ENCODE measurements at places on chromosomes 11 and 22.

- no peak for DNase-seq
Observed at GRCh38 chr11:39542460-39542859, 1917.0 kb downstream of the LRRC4C start.

DNA sequence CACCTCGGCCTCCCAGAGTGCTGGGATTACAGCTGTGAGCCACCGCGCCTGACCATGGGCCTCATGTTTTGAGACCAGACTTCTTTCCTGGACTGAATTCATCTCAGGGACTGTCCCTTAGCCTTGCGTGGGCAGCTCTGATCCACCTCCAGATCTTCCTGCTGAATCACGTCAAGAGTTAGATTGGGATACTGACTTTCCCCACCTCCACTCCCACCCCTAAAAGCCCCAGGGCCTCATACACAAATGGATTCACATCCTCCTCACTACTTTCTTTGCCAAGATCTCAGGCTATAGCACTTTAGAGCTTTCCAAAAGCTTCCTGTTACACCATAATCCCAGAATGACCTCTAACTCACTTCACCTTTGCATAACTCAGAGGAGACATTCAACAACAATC is 12.1 kb downstream of the CCDC87 start:
- DNase-seq: no peak

DNA sequence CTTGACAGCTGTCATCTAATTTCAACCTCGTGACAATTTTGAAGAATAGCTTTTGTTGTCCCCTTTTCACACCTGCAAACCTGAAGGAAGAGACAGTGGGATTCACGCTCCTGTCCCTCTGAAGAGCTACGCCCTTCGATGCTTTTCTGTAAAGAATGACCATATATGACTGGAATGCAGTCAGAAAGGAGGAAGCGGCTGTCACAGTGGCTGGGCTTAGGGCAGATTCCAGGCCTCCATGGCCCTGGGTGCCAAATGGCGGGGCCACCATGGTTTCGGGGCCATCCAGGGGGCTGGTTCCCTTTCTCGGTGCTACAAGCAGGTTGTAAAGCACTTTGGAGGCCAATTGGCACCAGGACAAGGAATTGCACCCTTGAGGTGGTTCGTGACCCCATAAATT is 22.2 kb upstream of the FGF19 start:
- no peak for DNase-seq

- DNase-seq: no peak
Observed at GRCh38 chr22:49655168-49655812, 172.4 kb downstream of the BRD1 start.

DNA sequence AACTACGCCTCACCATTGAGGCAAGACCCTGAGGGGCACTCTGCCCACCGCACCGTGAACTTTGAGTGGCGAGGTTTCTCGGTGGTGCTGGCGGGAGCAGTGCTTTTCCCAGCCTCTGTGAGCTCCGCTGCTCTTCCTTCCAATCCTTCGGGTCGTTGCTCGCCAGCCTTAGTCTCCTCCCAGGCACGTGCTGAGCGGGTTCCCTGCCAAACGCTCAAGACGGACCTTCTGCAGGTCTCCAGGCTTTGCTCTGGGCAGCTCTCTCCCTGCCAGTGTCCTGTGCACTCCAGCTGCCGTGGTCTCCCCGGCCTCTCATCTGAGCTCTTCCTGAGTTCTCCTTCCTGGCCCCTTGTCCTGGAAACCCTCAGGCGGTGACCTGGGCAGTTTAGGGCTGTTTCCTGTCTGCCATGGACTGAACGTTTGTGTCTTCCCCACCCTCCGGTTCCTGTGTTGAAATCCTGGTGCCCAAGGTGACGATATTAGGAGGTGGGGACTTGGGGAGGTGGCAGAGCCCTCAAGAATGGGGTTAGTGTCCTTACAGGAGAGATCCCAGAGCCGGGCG is 11.2 kb upstream of the MUC6 start:
- DNase-seq: no peak

- DNase-seq: peak; percentile 30
Observed at GRCh38 chr11:68632802-68633201, 51.5 kb upstream of the GAL start.

DNA sequence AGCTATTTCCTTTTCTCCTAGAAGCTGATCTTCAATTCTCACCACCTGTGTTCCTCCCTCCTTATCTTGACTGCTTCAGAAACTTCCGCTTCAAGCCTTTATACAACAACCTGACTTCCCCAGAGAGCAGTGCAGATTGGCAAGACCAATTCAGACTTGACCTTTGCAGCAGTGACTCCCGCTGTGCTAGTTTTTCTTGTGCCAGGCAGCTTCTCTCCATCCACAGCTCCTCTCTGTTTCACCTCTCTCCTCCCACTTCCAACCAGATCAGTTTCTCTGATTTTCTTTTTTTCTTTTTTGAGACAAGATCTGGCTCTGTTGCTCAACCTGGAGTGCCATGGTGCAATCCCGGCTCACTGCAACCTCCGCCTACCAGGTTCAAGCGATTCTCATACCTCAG is 74.3 kb downstream of the GRAMD1B start:
- DNase-seq: no peak
